ENCODE measurements at places on chromosomes 7 and 10. TPM values are rescaled to one million over a fixed set of nuclear protein-coding genes. Genes with fewer than 3 reads are reported as not detected.

TBRG4 gene
- total RNA-seq: 147 TPM

BTBD16 gene
- total RNA-seq: 0.40 TPM

TNKS2 gene
- 19.3 TPM for total RNA-seq

- peak; percentile 62 for DNase-seq
These were observed 10.8 kb downstream of the NKX6-2 start for GRCh38 chr10:132774902-132775863.

DNA sequence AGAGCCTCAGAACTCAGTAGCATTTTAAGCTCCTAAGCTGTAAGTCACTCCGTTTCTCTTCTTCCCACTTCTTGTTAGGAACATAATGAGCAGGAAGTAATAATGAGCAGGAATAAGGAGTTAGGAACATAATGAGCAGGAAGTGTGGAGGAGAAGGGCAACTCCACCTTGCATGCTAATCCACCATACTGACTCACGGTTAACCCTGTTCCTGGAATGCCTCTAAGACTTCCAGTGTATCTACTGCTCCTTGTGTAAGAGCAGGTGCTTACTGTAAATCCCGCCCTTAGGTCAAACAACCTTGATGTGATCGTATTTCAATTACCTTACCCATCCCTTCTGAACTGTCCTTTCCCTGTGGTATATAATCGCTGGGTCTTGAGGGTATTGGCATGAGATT lies 528.7 kb downstream of the CALN1 start:
- no peak for DNase-seq

DNA sequence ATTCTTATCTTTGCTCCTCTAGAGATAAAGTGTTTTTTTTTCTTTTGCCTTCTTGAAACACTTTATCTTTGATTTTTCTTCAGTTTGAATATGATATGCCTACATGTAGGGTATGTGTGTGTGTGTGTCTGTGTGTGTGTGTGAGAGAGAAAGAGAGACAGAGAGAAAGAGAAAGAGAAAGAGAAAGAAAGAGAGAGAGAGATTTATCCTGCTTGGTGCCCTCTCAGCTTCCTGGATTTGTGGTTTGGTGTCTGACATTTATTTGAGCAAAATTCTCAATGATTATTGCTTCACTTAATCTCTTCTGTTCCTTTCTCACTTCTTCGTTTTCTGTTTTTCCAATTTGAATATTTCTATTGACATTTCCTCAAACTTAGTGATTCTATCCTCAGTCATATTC lies 60.3 kb downstream of the RAB18 start:
- no peak for DNase-seq
